NCI-H345 (cell line): ENCODE measurements at places on chromosomes 12 and 14.

DNA sequence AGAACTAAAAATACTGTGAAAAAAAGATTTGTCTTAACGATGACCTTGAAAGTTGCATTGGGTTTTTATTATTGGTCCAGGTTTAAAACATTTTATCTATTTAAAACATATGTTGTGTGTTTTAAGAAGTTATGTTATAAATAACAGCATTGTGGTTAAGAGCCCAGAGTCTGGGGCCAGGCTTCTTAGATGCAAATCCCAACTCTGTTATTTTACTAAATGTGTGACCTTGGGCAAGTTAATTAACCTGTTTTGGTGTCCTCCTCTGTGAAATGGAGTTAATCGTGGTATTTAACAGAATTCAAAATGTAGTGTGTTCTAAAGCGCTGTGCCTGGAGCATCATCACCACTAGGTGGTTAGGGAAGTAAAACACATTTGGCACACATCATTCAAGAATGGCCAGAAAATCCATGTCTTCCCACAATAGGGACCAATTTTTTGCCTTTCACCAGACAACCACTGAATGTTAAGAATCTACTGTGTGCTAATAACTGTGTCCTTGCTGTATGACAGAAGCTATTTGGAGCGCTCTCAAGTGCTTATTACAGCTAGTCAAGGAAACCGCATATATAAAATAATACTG, 133.3 kb downstream of the MON2 start:
- no peak for DNase-seq

DNA sequence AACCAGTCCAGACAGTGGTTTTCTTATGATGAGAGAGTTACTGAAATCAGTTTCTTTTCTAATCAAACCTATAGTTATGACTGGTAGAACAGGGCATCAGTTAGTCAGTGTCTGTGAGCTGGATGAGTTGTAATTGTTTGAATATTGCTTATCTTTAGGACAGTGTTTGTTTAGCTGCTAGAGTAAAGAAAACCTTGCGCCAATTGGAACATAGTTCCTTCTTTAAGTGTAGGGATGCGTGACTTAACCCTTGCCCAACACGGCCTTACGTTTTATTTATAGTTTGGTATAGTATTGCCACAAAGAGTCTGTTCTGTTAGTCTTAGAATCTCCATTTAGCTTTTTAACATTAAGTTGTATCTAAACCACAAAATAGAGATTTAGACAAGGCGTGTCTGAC, 572.6 kb downstream of the SLC16A7 start:
- peak; percentile 32 for DNase-seq

DNA sequence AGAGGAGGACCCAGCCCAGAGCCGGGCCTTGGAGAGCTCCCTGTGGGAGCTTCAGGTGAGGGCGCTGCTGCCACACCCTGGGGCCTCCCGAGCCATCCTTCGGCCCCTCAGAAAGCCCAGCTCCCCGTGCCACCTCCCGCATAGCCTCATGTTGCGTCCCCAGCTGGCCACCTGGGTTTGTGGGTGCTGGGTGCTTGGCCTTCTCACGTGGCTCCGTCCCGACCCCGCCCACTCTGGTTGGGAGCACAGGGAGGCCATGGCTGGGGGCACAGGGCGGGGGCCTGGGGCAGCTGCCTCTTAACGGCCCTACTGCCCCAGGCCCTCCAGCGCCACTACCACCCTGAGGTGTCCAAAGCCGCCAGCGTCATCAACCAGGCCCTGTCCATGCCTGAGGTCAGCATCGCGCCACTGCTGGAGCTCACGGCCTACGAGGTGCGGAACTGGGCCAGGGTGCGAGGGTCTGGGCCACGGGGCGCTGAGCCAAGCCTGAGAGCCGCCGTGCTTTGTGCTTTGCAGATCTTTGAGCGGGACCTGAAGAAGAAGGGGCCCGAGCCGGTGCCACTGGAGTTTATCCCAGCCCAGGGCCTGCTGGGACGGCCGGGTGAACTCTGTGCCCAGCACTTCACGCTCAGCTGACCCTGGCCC, 7.6 kb downstream of the NOC4L start:
- DNase-seq: no peak

DNA sequence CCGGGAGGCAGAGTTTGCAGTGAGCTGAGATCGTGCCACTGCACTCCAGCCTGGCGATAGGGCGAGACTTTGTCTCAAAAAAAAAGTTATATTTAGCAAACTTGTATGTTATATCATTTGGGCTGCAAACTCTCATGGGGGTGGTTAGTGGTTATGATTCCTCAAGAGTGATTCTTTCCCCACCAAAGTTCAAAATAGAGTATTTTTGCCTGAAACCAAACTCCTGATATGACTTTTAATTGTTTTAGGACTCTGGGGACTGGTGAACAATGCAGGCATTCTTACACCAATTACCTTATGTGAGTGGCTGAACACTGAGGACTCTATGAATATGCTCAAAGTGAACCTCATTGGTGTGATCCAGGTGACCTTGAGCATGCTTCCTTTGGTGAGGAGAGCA, 18.6 kb downstream of the HSD17B6 start:
- no peak for DNase-seq

GRCh38 chr14:103428723-103429556, 43.7 kb downstream of the MARK3 start:
- DNase-seq: no peak

DNA sequence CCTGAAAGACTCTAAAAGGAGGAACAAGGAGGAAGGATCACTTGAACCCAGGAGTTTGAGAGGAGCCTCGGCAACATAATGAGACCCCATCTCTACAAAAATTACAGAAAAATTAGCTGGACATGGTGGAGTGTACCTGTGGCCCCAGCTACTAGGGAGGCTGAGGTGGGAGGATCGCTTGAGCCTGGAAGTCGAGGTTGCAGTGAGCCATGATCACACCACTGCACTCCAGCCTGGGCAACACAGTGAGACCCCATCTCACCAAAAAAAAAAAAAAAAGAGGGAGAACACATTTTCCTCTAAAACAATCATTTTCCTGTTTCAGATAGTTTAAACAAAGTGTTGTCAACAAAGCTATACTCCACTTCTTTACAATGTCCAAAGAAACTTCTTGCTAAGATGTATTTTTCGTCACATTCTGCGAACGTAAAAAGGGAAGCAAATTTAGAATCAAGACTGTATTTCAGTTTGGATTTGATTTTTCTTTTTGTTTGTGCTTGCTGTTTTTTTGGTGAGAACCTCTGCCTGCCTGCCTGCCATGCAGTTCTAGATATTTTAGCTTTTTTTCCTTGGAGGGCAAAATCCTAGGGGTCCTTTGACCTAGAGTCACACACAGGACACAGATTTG, 5.1 kb downstream of the HCAR1 start:
- no peak for DNase-seq

DNA sequence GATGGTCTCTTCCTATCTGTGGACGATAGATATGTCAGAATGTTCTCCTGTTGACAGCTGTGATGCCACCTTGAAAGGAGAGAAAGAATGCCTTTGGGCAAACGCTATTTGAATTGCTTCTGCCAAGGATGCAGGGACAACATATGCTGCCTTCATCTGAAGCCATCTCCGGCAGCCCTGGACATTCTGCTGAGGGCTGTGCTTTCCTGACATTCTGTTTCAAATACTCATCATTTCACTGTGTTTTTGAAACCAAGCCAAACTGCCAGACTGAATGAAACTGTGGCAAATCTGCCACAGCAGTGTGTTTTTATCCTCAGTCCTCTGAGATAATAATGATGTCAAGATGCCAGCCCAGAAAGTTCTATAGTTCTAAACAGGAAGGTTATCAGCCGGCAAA, 85.8 kb upstream of the BCAT1 start:
- DNase-seq: no peak

DNA sequence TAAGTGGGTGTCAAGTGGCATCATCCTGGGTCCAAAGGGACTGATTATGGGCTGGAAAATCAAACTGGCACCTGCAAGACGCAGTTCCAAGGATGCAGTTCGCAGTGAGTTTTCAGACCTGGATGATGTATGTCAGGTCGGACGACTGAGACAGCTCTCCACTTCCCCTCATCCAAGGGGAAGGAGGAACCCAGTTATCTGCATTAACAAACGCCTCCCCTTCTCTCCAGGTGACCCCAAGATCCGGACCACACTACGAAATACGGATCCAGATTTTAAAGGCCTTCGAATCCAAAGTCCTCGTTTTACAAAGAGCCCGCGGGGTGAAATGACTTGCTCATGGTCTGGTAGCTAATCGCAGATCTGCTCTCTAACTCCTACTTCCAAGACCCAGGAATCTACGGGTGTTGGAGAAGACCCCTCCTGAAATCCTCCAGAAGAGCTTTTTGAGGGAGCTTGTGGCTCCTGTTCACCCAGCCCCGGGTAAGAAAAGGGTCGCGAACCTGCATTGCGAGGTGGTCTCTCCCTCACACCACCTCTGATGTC, 460 bp upstream of the SYNE2 start:
- DNase-seq: peak; percentile 70

DNA sequence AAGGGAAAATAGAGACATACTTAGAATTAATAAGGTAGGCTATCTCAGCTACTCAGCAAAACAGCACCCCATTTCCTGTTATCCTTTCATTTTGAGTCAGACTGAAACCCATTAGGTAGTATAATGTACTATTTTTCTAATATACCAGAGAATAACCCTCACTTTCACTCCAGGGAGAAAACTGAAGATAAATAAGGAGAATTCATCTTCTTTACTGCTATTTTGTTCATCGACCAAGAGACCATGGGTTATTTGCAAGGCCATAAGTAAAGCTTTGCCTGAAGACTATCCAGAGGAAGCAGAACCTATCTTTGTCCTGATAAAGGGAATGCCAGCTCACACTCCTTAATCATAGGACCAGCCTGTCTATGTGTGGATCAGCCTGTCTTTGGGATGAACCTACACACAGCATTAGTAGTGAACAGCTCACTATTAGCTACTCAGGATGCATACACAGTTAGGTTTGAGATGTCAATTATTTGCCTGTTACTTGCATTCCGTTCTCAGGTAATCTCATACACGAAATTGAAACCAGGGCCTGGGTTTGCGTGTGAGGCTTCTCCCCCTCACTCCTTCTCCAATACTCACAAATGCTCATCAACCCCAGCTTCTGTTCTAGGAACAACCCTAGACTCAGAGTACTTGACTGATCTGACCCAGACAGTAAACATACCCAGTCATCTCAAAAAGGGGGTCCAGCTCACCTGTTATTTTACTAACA, 124.4 kb downstream of the DAD1 start:
- DNase-seq: no peak

- no peak for DNase-seq
Observed at GRCh38 chr12:46349253-46349652, 23.3 kb downstream of the SLC38A2 start.

DNA sequence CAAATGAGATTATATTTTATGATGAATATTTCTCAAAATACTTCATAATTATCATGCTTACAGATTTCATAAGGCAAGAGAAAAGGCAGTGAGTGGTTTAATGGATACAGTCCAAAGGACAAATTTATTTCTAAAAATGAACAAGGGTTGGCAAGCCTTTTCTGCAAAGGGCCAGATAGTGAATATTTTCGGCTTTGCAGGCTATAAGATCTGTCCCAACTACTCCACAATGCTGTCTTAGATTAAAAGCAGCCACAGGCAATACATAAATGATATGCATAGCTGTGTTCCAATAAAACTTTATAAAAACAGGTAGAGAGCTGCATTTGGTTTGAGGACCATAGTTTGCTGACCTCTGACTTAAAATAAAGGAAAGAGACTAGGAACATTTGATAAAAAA, 42.9 kb upstream of the STK38L start:
- DNase-seq: no peak

GRCh38 chr12:45987340-45987727, 3.0 kb downstream of the SCAF11 start:
- no peak for DNase-seq

DNA sequence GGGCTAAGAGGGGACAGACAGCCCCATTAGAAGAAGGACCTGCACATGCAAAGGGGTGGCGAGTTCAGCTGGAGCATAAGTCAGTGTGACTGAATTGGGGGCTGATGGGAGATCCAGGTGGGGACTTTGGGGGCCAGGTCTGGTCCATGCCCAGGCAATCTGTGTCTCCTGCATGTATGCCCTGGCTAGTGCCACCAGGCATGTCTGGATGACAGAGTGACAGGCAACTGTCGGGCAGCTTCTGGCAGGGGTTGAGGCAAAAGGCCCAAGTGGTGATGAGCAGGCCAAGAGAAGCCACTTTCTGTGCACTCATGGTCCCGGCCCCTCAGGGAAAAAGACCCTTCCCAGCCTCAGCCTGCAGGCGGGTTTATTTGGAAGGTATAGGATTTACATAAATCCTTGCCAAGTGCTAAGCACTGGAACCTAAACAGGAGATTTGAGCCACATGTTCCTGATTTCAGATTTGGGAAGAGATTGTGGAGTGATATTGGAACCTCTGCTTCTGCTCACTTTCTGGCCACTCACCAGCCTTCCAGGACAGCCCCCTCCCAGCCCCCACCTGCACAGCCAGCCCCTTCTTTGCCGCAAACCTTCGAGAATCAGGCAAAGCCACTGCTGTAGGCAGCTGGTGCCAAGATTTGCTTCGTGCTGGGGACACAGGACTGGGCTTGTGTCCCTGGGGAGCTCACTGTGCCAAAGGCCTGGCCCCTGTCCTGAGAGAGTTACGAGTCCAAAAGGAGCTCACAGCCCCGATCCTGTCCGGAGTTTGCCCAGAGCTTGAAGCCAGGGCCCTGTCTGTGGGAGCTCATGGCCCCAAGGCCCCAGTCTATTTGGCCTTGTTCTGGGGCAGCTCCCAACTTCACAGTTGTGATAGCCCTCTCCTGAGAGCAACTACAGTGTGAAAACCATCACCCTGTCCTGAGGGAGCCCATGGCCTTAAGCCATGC, 232.5 kb upstream of the RTL1 start:
- DNase-seq: no peak

DNA sequence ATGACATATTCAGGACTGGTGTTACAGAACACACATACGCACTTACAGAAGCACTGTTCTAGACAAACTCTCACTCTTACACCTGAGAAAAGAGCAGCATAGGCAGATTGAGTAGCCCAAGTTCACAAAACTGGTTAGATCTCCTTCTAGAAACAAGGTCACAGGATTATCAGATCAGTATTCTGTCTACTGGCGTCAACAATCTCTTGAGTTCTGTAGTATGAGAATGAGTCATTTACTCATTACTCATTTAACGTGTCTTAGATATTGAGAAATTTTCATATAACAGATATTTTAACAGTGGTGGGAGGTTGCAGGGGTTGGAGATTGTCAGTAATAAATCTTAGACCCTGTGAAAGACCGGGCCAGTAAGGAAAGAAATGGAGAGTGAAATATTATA, 2.8 kb upstream of the TSPAN8 start:
- DNase-seq: no peak

GRCh38 chr14:53947452-53948204, 9.0 kb downstream of the BMP4 start:
- no peak for DNase-seq

DNA sequence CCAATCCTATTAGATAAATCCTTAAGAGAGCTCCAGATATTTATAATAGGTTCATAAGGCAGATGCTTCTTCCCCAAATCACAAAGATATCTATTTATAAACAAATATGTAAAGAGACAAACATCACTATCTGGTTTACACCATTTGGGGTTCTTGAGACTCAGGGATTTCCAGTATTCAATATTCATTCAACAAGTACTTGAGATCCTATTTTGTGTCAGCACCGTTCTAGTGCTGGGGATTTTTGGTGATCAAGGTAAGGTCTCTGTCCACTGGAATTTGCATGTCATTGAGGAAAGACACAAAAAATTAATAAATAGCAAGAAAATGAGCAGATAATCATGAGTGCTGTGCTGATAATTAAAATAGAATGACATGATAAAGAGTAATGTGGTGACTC, 222.7 kb upstream of the FOXN3 start:
- no peak for DNase-seq

- DNase-seq: no peak
Observed at GRCh38 chr12:105240228-105240627, 4.3 kb upstream of the APPL2 start.
